Lung (tissue), 17 donors: ENCODE measurements at places on chromosomes 16 and 17. TPM values are rescaled to one million over a fixed set of nuclear protein-coding genes. Genes with fewer than 3 reads are reported as not detected.

- no peaks in the 10 kb centered on the region for H3K36me3 ChIP-seq
- no peaks in the 10 kb centered on the region for H3K4me1 ChIP-seq
- H3K27me3 ChIP-seq: no peaks in the 10 kb centered on the region
- H3K4me3 ChIP-seq: no peak overlapping the region
Observed at GRCh38 chr17:153851-154250, 16.5 kb downstream of the SCGB1C2 start.

DNA sequence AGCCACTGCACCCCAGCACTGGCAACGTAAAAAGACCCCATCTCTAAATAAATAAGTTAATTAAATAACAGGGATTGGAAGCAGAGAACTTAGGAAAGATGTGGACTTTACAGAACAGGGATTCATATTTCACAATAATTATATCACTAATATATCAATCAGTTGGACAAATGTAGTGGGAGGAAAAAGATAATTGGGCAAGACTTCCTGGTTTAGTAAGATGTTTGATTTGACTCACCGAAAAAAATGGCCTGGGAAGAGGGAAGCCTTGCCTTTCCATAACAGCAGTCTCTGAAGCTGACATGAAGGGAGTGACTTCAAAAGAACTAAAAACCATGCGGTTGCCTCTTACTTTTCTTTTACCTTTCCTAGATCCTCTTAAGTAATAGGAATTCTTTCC is 15.2 kb upstream of the C17orf78 start:
- H3K36me3 ChIP-seq: no peaks in the 10 kb centered on the region
- H3K4me1 ChIP-seq: peaks cover 9% of the 10 kb centered on the region
- H3K4me3 ChIP-seq: no peak overlapping the region
- DNase-seq: no peak
- H3K27me3 ChIP-seq: no peaks in the 10 kb centered on the region

GRCh38 chr16:89133457-89134127 is 38.0 kb upstream of the CDH15 start:
- H3K4me1 ChIP-seq: no peaks in the 10 kb centered on the region

DNA sequence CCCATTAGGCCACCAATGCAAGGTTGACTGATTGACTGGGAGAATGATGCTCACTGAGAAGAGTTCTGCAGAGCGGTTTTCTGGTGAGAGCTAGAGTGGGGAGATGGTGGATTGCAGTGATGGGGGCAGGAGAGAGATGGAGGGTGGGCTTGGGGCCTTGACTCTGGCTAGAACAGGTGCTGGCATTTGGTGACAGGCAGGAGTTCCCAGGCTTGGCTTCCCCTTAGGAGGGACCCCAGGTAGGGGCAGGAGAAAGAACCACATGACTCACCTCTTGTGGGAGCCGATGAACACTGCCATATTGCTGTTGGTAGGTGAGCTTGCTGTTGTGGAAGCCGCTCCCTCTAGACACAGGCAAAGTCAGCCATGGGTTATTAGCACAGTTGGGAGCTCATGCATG is 8.0 kb downstream of the CD300LB start:
- H3K36me3 ChIP-seq: no peaks in the 10 kb centered on the region
- no peaks in the 10 kb centered on the region for H3K4me1 ChIP-seq
- H3K27ac ChIP-seq: no peak overlapping the region

Gene CASKIN2
- total RNA-seq: 44.1 TPM

- H3K4me1 ChIP-seq: no peaks in the 10 kb centered on the region
- H3K36me3 ChIP-seq: no peaks in the 10 kb centered on the region
- no peak overlapping the region for H3K27ac ChIP-seq
Observed at GRCh38 chr16:931626-932500, 38.9 kb downstream of the LMF1 start.

GRCh38 chr17:41010441-41010840 is 1.5 kb upstream of the KRTAP3-1 start:
- no peak for DNase-seq
- H3K27ac ChIP-seq: no peak overlapping the region
- no peak overlapping the region for H3K4me3 ChIP-seq
- H3K4me1 ChIP-seq: no peaks in the 10 kb centered on the region

DNA sequence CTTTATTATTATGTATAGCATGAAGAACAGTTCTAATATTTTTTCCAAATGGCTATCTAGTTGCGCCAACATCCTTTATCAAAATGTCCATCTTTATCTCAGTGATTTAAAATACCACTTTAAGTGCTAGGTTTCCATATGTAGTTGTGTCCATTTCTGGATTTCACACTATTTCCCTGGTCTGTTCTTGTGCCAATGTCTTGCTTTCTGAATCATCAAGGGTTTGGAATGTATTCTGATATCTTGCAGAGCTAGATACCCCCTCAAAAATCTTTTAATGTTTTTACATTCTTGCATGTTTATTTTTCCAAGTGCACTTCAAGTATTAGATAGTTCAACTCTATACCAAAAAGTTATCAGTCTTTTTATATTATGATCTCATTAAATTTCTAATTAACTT is 14.3 kb downstream of the MBTD1 start:
- DNase-seq: no peak
- H3K4me3 ChIP-seq: no peak overlapping the region
- H3K4me1 ChIP-seq: no peaks in the 10 kb centered on the region
- H3K27me3 ChIP-seq: no peaks in the 10 kb centered on the region
- H3K27ac ChIP-seq: no peak overlapping the region
- peaks cover 5% of the 10 kb centered on the region for H3K36me3 ChIP-seq

Gene C17orf50
- total RNA-seq: 0.40 TPM

Gene PDE6G
- total RNA-seq: 1.8 TPM

- no peaks in the 10 kb centered on the region for H3K27me3 ChIP-seq
- H3K36me3 ChIP-seq: no peaks in the 10 kb centered on the region
- no peaks in the 10 kb centered on the region for H3K4me1 ChIP-seq
- no peak overlapping the region for H3K27ac ChIP-seq
Observed at GRCh38 chr17:65564793-65565192, 3.3 kb upstream of the AXIN2 start.

GRCh38 chr17:56367366-56367765 is 214.1 kb downstream of the ANKFN1 start:
- H3K4me1 ChIP-seq: no peaks in the 10 kb centered on the region
- H3K27me3 ChIP-seq: no peaks in the 10 kb centered on the region
- no peak overlapping the region for H3K4me3 ChIP-seq
- no peak overlapping the region for H3K27ac ChIP-seq
- H3K36me3 ChIP-seq: no peaks in the 10 kb centered on the region

DNA sequence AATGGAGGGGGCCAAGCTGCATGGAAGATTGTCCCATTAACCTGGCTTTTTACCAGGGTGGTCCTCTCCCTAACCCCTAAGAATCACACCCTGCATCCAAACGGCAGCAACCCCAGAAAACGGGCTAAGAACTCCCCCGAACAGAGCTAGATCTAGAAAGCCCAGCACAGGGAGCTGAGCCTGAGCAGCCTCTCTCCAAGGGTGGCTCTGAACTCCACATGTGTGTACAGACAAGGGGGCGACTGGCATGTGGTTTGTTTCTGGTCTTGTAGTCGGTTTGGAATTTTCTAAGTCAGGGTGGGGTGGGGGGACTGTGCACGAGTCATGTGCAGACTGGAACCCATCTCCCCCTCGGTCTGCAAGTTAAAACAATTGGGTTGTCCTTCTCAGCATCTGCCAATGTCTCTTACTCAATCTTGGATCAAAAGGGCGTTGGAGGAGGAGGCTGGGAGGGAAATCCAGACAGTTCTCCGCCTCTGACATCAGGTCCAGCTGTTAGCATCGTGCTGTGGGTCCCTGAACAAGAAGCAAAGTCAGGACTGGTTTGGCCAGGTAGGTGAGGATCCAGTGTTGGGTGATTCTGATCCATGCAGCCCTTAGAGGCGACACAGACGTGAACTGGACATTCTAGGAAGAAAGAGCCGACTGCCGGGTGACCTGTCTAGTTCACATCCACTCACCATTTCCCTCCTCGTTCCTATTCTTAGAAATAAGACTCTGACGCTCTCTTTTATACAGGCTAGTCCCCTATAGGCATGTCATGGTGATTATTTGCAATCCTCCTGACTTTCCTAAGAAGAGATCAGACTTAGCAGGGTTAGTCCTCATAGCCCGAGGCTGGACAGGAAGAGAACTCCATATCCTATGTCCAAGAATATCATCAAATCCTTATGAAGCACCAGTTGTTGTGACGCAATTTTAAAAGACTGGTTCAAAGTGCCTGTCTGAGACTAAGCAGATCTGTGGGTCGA is 381.8 kb downstream of the SOX9 start:
- peaks cover 19% of the 10 kb centered on the region for H3K4me1 ChIP-seq
- peak; percentile 87 for DNase-seq
- H3K27ac ChIP-seq: peak overlapping the region; percentile 48
- no peaks in the 10 kb centered on the region for H3K27me3 ChIP-seq
- H3K4me3 ChIP-seq: no peak overlapping the region

Gene TM4SF5
- total RNA-seq: not detected

GRCh38 chr17:12068946-12069345 is 48.3 kb downstream of the MAP2K4 start:
- no peak for DNase-seq
- peaks cover 6% of the 10 kb centered on the region for H3K36me3 ChIP-seq
- H3K27me3 ChIP-seq: no peaks in the 10 kb centered on the region
- H3K4me3 ChIP-seq: no peak overlapping the region

Gene CPNE7
- total RNA-seq: 0.65 TPM

Gene TP53
- total RNA-seq: 57.0 TPM

DNA sequence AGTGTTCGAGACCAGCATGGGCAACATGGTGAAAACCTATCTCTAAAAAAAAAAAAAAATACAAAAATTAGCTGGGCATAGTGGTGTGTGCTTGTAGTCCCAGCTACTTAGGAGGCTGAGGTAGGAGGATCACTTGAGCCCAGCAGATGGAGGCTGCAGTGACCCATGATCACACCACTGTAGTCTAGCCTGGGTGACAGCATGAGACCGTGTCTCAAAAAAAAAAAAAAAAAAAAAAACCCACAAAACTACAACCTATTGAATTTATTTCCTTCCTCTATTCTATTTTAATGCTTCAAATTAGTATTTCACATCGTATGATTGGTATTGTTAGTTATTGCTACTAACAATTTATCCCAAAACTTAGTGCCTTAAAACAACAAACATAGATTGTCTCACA is 9.4 kb upstream of the NUFIP2 start:
- no peak for DNase-seq
- H3K36me3 ChIP-seq: no peaks in the 10 kb centered on the region
- H3K27me3 ChIP-seq: no peaks in the 10 kb centered on the region
- no peaks in the 10 kb centered on the region for H3K4me1 ChIP-seq
- H3K4me3 ChIP-seq: no peak overlapping the region

GRCh38 chr16:77298418-77299360 is 99.5 kb downstream of the SYCE1L start:
- H3K27ac ChIP-seq: no peak overlapping the region
- H3K4me3 ChIP-seq: no peak overlapping the region
- DNase-seq: no peak
- H3K27me3 ChIP-seq: no peaks in the 10 kb centered on the region
- no peaks in the 10 kb centered on the region for H3K36me3 ChIP-seq

GRCh38 chr17:16473044-16474011 is 18.7 kb downstream of the LRRC75A start:
- no peak overlapping the region for H3K27ac ChIP-seq
- no peak overlapping the region for H3K4me3 ChIP-seq
- peaks cover 1% of the 10 kb centered on the region for H3K4me1 ChIP-seq
- no peaks in the 10 kb centered on the region for H3K36me3 ChIP-seq
- H3K27me3 ChIP-seq: no peaks in the 10 kb centered on the region
- no peak for DNase-seq

DNA sequence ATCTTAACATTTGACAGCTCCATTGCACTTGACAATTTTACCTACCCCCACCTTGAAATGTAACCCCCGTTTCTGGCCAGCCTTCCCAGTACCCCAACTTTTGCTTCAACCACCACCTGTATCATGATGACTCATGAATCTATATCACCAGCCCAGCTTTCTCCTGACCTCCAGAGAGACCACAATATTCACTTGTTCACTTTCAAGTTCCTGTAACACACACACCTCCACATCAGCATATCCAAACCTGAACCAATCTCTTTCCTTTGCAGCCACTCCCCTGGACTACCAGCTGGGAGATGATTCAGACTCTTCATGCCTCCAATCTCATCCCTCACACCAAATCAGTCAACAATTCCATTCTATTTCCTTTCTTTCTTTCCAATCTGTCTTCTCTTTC is 8.0 kb downstream of the SMG6 start:
- DNase-seq: no peak
- H3K27ac ChIP-seq: no peak overlapping the region
- no peaks in the 10 kb centered on the region for H3K4me1 ChIP-seq
- H3K27me3 ChIP-seq: no peaks in the 10 kb centered on the region

DNA sequence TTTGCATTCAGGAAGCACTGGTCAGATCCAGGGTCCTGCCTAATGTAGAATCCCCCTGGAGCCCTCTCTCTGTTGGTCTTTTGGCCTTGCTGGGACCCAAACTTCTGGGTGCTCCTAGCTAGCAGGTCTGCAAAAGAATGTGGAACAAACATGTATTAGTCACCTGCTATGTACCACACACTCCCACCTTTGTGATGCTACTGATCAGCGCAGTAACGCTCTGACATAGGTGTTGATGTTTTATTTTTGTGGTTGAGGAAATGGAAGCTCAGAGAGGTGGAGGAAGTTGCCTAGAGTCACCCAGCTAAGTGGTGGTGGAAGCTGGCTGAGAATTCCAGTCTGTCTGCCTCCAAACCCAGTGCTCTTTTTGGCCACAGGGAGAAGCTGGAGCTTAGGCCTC is 35.8 kb upstream of the LGALS9 start:
- no peak for DNase-seq
- no peak overlapping the region for H3K4me3 ChIP-seq
- H3K36me3 ChIP-seq: peaks cover 51% of the 10 kb centered on the region
- H3K27me3 ChIP-seq: no peaks in the 10 kb centered on the region
- H3K27ac ChIP-seq: no peak overlapping the region

DNA sequence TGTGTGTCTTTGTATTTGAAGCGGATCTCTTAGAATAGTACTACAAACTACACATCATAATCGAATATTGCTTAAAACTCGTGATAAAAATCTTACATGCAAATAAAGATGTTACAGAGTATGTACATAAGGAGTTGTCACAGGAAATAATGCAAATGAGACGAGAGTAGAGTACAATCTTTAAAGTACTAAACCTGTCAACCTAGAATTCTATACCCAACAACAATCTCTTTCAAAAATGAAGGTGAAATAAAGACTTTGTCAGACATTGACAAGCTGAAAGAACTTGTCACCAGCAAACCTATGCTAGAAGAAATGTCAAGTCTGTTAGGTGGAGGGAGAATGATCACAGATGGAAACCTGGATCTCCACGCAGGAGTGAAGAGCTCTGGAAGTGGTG is 83.7 kb upstream of the GNG13 start:
- peaks cover 9% of the 10 kb centered on the region for H3K36me3 ChIP-seq
- H3K27me3 ChIP-seq: no peaks in the 10 kb centered on the region
- no peaks in the 10 kb centered on the region for H3K4me1 ChIP-seq
- no peak overlapping the region for H3K4me3 ChIP-seq
- no peak overlapping the region for H3K27ac ChIP-seq

Gene CHD9NB
- 33.0 TPM for total RNA-seq

DNA sequence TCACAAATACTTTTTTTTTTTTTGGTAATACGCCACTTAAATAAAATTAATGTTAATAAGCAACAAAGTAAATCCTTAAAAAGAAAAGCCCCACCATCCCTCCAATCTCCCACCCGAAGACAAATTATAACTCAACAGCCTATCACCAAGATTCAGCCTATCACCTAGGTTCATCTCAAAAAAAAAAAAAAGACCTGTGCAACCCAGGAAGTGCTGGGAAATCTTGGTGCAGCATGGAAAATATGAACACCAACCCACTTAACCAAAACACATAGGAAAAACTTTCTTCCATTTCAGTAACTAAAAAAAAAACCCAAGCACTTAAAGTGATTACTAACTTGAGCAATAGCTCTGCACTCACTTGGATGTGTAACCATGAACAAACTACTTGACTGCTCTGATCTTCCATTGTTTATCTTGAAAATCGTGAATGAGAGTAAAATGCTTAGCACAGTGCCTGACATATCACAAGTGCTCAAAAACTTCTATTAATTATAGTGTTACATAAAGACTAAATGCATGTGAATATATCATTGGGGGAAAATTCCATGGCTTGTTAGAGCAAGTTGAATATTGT is 90.4 kb downstream of the STH start:
- H3K36me3 ChIP-seq: peaks cover 9% of the 10 kb centered on the region
- H3K4me1 ChIP-seq: no peaks in the 10 kb centered on the region
- DNase-seq: no peak
- no peak overlapping the region for H3K4me3 ChIP-seq
- no peaks in the 10 kb centered on the region for H3K27me3 ChIP-seq
